ENCODE measurements at places on chromosomes 16 and 17. TPM values are rescaled to one million over a fixed set of nuclear protein-coding genes. Genes with fewer than 3 reads are reported as not detected.

Gene FBXL16
- total RNA-seq: 6.1 TPM

Gene CNP
- total RNA-seq: 55.1 TPM

Gene CD300LB
- total RNA-seq: not detected

Gene ENKD1
- 11.7 TPM for total RNA-seq

Gene MARVELD3
- total RNA-seq: not detected

Gene ZP2
- not detected for total RNA-seq

Gene ITGB4
- total RNA-seq: 0.62 TPM
